ENCODE measurements at places on chromosomes 6 and 20. TPM values are rescaled to one million over a fixed set of nuclear protein-coding genes. Genes with fewer than 3 reads are reported as not detected.

The CLPSL2 gene
- total RNA-seq: not detected

GRCh38 chr6:42128460-42129359, 13.7 kb downstream of the C6orf132 start:
- DNase-seq: no peak
- no peaks in the 10 kb centered on the region for H3K27me3 ChIP-seq
- H3K4me1 ChIP-seq: no peaks in the 10 kb centered on the region

- H3K27me3 ChIP-seq: no peaks in the 10 kb centered on the region
- H3K27ac ChIP-seq: no peak overlapping the region
- H3K36me3 ChIP-seq: peaks cover 6% of the 10 kb centered on the region
- no peak for DNase-seq
These were observed 53.7 kb downstream of the WDR27 start for GRCh38 chr6:169648092-169648491.

The EFCAB8 gene
- 0.71 TPM for total RNA-seq
